T47D (cell line): ENCODE measurements at places on chromosomes 11 and 22.
A peak's percentile ranks its signal among the peaks of the same experiment; 100 is the strongest.

DNA sequence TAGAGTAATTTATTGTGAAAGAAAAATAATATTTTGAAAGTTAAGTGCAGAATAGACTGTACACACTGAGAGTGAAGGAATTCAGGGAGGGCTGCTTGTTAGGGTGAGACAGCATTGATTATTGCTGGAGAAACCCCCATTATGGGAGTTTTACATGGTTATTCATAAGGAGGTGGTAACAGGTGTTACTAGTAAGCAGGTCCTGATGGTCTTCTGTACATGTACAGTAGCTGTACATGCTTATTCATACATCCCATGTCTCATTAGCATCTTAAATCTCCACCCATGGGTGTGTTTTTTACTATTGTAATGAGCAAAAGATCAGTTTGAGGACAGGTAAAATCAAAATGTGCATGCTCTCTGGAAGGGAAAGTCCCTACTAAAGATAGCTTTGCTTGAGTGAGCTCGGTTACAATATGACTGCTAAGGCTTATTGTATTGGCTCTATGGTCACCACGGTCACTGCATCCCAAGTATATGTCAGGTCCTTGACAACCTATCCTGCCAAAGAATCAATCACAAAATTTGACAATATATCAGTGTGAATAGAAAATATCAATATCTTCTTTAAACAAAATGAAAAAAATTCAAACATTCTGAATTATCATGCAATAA, 6.2 kb downstream of the KDM4F start:
- DNase-seq = no peak

GRCh38 chr11:31714840-31715239, 96.3 kb downstream of the PAX6 start:
- DNase-seq = no peak

GRCh38 chr22:30262917-30263741, 3.5 kb downstream of the OSM start:
- peak; percentile 56 for DNase-seq

DNA sequence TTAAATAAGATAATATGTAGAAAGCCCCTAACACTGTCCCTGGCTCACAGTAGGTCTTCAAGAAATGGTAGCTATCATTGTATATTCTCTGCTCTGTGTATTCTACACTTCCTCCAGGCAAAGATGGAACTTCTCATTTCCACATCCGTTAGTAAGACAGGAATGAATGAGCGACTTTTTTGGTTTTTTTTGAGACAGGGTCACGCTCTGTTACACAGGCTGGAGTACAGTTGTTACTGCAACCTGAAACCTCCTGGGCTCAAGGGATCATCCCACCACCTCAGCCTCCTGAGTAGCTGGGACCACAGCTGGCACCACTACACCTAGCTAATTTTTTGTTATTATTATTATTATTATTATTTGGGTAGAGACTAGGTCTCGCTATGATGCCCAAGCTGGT, 2.3 kb upstream of the CLPB start:
- DNase-seq = no peak

DNA sequence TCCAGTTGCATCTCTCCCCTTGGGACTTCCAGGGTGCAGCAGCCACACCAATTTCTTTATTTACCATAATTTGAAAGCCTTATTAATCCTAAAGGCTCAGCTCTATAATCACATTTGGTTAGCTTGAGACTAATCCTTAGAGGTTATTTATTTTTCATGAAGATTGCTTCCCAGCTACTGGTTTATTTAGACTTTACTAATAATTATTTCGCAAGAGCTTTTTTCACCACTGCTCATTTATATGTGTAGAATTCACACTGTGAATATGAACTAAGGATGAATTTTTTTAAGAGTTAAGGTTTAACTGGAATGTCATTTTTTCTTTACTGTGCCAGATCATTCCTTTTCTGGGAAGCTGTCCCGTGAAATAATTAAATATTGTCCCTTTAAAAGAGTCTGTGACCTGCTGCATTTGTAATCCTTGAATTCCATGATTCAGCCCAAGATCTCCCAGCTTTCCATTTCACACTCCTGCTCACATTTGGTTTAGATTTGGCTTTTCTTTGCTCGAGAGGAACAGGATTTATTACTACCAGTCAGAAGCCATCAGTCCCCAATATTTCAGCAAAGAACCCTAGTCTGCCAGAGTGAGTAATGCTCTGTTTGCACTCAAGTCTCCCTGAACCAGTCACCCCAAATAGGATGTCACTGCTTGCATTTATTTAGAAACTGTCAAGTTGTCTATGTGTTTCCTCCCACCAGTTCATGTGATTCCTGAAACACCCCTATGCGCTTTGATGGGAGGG, 4.4 kb upstream of the CD44 start:
- no peak for DNase-seq

DNA sequence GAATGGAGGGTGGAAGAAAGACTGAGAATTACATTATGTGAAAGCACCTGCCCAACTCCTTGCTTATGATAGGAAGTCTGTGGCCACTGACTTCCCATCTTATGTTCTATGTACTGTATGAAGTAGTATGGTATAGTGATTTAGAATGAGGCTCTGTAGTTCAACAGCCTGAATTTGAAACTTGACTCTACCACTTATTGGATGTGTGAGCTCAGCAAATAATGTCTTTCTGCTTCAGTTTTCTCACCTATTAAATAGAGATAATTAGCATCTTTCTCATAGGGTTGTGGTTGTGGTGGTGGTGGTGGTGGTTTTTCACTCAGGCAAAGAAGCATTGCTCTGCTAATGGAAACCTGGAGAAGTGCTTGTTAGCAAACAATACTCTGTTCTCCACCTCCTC, 121.6 kb downstream of the PAX6 start:
- no peak for DNase-seq
